ENCODE measurements at places on chromosomes 1 and 21.
A peak's percentile ranks its signal among the peaks of the same experiment; 100 is the strongest.

DNA sequence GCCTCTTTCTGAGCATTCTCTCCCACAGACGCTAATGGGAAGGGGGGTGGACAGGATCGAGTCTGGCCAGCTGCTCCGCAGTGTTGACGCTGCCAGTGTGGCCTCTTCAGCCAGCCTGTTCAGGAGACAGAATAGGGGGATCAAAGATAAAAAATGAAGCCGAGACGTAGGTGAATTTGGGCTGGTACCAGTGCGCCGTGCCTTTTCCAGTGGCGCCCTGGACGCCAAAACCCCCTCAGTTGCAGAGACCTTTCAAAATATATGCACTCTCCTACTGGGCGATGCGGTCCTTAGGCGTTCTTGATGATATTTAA, 1.1 kb downstream of the TTC3 start:
- DNase-seq = no peak

DNA sequence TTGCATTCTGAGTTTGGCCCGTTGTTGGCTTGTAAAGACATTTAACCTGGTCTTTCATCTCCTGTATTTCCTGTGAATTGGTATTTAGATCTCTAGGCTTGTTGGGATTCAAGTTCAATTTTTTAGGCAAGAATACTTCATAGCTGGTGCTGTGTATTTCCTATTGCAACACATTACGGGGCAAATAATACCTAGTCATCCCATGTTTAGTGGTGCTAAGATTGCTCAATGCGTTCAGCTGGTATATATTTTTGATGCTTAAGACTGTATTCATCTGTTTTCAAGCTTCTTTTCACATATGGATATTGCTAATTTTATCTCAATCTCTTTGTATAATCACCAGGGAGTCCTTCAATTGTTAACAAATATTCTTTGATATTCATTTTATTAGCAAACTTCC, 87.5 kb upstream of the ZBTB18 start:
- peak; percentile 45 for DNase-seq

- no peak for DNase-seq
Observed at GRCh38 chr1:18936814-18937481, 19.5 kb downstream of the IFFO2 start.

- DNase-seq = no peak
Observed at GRCh38 chr1:171801487-171801891, 20.0 kb downstream of the METTL13 start.

DNA sequence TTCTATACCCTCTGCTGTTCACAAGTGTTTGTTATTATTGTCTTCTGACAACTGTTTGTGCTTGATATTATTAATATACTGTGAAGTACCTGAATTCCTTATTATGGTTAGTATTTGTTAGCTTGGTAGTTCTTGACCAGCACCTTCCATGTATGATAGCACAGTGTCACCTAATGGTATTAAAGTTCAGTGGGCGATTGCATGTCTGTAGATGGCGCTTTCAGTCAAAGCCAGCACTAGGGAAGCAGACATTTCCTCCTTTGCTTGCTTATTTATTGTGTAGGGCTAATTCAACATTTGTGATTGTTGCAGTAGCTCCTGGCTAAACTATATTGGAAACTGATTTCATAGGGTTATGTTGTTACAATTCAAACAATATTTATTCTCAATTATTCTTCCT, 218.0 kb downstream of the ZP4 start:
- peak; percentile 9 for DNase-seq
